ENCODE measurements at places on chromosomes 12 and 14.

DNA sequence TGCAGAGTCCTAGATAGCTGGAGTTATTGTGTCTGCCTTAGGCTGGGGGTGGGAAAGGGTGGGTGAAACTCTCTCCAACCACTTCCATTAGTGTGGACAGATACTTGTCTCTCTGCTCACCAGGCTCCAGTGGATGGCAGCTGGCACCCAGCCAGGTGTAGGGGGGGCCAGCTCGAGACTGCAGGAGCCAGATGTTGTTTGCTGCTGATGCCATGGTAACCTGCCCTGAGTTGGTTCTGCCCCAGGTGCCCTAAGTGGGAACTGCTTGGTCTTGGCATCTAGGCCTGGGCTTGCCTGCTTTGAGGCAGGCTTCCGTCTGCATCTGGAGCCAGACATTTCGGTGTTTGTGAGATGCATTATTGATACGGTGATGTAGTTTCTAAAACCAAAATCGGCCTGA lies 82.2 kb downstream of the ADCK1 start:
- no peaks in the 10 kb centered on the region for H3K4me1 ChIP-seq
- no peaks in the 10 kb centered on the region for H3K36me3 ChIP-seq

GRCh38 chr12:131164096-131164872 lies 210.6 kb downstream of the ADGRD1 start:
- no peak overlapping the region for H3K4me3 ChIP-seq
- DNase-seq = peak; percentile 10
- H3K27ac ChIP-seq = no peak overlapping the region
- no peaks in the 10 kb centered on the region for H3K36me3 ChIP-seq
- H3K27me3 ChIP-seq = peaks cover 6% of the 10 kb centered on the region

DNA sequence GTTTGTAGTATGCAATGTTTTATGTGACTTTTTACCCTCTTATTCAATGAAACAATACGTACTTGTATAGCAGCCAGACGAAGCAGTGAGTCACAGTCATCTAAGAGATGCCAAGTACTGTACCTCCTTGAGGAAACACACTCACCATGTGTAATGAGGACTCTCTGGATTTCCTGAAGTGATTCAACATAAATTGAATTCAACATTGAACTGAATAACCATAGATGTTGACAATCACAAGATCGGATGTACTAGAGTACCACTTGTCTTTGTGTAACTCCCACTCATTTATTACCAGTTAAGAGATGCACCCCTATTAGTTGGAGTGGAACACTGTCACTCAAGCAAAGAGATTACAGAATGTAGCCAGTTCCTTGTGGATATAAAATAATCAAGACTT lies 175.2 kb upstream of the HMGA2 start:
- H3K4me1 ChIP-seq = peaks cover 30% of the 10 kb centered on the region
- no peaks in the 10 kb centered on the region for H3K36me3 ChIP-seq
- peak; percentile 98 for DNase-seq
- no peaks in the 10 kb centered on the region for H3K27me3 ChIP-seq
- peak overlapping the region; percentile 100 for H3K27ac ChIP-seq
- no peak overlapping the region for H3K4me3 ChIP-seq

- H3K4me3 ChIP-seq = no peak overlapping the region
- no peak for DNase-seq
- H3K27me3 ChIP-seq = no peaks in the 10 kb centered on the region
- H3K4me1 ChIP-seq = no peaks in the 10 kb centered on the region
These were observed 108.9 kb downstream of the TRAFD1 start for GRCh38 chr12:112234303-112234702.

GRCh38 chr12:93603762-93604161 lies 31.3 kb downstream of the SOCS2 start:
- no peak overlapping the region for H3K4me3 ChIP-seq
- DNase-seq = no peak
- H3K27me3 ChIP-seq = no peaks in the 10 kb centered on the region
- no peak overlapping the region for H3K27ac ChIP-seq
- H3K4me1 ChIP-seq = no peaks in the 10 kb centered on the region

GRCh38 chr12:68374307-68374982 lies 42.3 kb upstream of the MDM1 start:
- DNase-seq = no peak
- H3K4me3 ChIP-seq = no peak overlapping the region
- H3K36me3 ChIP-seq = no peaks in the 10 kb centered on the region
- H3K4me1 ChIP-seq = no peaks in the 10 kb centered on the region
- peaks cover 5% of the 10 kb centered on the region for H3K27me3 ChIP-seq

GRCh38 chr12:83265808-83266207 lies 579.1 kb downstream of the TMTC2 start:
- no peak overlapping the region for H3K27ac ChIP-seq
- H3K4me3 ChIP-seq = no peak overlapping the region
- no peaks in the 10 kb centered on the region for H3K4me1 ChIP-seq

DNA sequence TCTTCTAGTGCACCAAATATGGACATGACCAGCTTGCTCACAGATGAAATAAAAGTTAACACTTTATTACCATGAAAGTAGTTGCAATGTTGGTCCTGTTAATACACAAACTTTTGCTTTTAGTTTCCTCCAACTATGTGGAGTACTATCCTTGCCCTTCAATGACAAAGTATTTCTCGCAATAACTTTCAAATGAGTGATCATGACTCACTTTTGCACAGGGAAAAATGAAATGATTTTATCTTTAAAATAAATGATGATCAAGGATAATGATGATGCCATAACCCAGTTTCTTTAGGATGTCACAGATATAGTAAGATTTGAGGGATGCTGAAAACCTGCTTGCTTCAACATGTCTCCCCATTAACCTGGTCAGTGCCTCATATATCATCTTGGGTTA lies 254.0 kb upstream of the KITLG start:
- no peak overlapping the region for H3K4me3 ChIP-seq
- no peak for DNase-seq
- peaks cover 5% of the 10 kb centered on the region for H3K36me3 ChIP-seq
- no peak overlapping the region for H3K27ac ChIP-seq

DNA sequence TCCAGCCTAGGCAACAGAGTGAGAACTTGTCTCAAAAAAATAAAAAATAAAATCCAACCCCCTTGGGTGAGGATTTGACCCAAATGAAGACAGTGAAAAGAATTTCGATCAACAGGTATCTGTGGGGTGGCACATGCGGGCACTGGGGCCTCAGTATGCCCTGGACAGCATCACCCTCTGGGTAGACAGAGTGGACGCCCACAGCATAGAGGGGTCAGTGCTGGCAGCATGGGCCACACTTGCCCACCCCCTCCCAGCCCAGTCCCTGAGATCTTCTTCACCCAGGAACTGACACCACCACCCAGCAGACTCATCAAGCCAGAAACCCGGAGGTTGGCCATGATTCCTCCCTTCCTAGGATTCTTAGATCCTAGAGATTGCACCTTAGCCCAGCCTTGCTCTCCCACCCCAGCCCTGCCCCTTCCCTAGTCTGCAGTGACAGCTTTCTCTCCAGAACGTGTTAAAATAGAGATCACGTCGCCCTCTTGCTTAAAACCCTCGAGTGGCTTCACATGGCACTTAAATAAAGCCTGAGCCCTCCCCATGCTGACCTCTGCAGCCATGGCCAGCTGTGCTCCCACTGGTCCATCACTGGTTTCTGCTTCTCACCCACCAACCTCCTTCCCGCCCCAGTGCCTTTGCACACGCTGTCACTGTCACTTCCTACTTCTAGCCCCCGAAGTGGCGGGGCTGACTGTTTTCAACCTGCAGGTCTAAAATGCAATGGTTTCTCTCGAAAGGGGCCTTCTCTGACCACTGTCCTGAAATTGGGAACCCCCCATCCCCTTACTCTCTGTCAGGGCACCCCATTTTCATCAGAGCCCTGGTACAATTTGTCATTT lies 26.2 kb upstream of the DYNC1H1 start:
- no peaks in the 10 kb centered on the region for H3K36me3 ChIP-seq
- H3K4me3 ChIP-seq = no peak overlapping the region
- no peaks in the 10 kb centered on the region for H3K4me1 ChIP-seq
- H3K27me3 ChIP-seq = peaks cover 10% of the 10 kb centered on the region

- DNase-seq = no peak
- H3K36me3 ChIP-seq = no peaks in the 10 kb centered on the region
- H3K4me3 ChIP-seq = no peak overlapping the region
These were observed 185.1 kb downstream of the CHST11 start for GRCh38 chr12:104641862-104642261.

- DNase-seq = no peak
- no peaks in the 10 kb centered on the region for H3K36me3 ChIP-seq
- H3K4me3 ChIP-seq = peak overlapping the region; percentile 63
- H3K27ac ChIP-seq = no peak overlapping the region
- peaks cover 10% of the 10 kb centered on the region for H3K4me1 ChIP-seq
These were observed 15.3 kb downstream of the RNASE2 start for GRCh38 chr14:20970647-20970982.

- DNase-seq = no peak
- no peaks in the 10 kb centered on the region for H3K27me3 ChIP-seq
- H3K4me1 ChIP-seq = peaks cover 10% of the 10 kb centered on the region
- no peak overlapping the region for H3K4me3 ChIP-seq
These were observed 362.2 kb upstream of the DDHD1 start for GRCh38 chr14:53515276-53515675.

GRCh38 chr14:76375947-76376404 lies at the start of gene ESRRB:
Gene ESRRB (plus strand): TSS chr14:76376137. CDS start chr14:76376402, 265 bp downstream.
- no peaks in the 10 kb centered on the region for H3K36me3 ChIP-seq
- H3K27me3 ChIP-seq = peaks cover 24% of the 10 kb centered on the region
- no peak within 1 kb of the TSS for H3K27ac ChIP-seq
- H3K4me1 ChIP-seq = peaks cover 26% of the 10 kb centered on the region
- H3K4me3 ChIP-seq = peak within 1 kb of the TSS; percentile 66

DNA sequence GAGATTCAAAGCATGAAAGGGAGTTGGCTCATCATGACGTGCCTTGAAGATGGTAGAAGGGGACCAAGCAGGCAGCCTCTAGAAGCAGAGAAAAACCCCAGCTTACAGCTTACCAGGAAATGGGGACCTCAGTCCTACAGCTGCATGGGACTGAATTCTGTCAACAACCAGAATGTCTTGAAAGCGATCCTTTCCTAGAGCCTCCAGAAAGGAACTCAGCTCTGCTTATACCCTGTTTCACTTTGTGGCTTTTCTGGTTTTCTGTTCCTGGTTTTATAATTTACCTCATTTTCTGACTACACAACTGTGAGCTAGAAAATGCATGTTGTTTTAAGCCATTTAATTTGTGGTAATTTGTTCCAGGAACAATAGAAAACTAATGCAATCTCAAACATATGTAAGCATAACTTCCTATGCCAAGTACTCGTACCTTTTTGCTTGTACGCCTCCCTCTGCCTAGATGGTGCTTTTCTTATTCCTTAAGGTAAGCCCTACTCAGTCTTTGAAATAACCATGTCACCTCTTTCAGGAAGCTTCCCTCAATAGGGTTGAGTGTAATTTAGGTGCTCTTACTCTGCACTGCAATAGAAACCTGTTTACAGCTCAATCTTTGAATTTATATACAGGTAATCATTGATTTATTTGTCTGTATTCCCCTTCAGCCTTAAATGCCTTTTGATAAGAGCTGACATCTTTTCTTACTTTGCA lies 348.8 kb downstream of the TMEM117 start:
- H3K27ac ChIP-seq = no peak overlapping the region
- no peaks in the 10 kb centered on the region for H3K4me1 ChIP-seq
- no peak overlapping the region for H3K4me3 ChIP-seq
- no peak for DNase-seq

- H3K27ac ChIP-seq = no peak overlapping the region
- no peaks in the 10 kb centered on the region for H3K4me1 ChIP-seq
- H3K4me3 ChIP-seq = no peak overlapping the region
- no peaks in the 10 kb centered on the region for H3K27me3 ChIP-seq
These were observed 520.7 kb downstream of the SOX5 start for GRCh38 chr12:23428758-23429157.

- H3K27ac ChIP-seq = no peak overlapping the region
- H3K4me1 ChIP-seq = no peaks in the 10 kb centered on the region
- DNase-seq = no peak
- H3K27me3 ChIP-seq = no peaks in the 10 kb centered on the region
These were observed 6.4 kb upstream of the CCDC175 start for GRCh38 chr14:59582845-59583509.

GRCh38 chr12:52872644-52873389 lies 24.0 kb upstream of the KRT78 start:
- H3K4me1 ChIP-seq = peaks cover 82% of the 10 kb centered on the region
- H3K27me3 ChIP-seq = no peaks in the 10 kb centered on the region
- no peak for DNase-seq
- no peaks in the 10 kb centered on the region for H3K36me3 ChIP-seq

- no peaks in the 10 kb centered on the region for H3K4me1 ChIP-seq
- H3K36me3 ChIP-seq = no peaks in the 10 kb centered on the region
- no peak overlapping the region for H3K27ac ChIP-seq
- H3K27me3 ChIP-seq = no peaks in the 10 kb centered on the region
These were observed 7.8 kb upstream of the KRT74 start for GRCh38 chr12:52581481-52581880.

GRCh38 chr12:115109863-115110262 lies 425.9 kb upstream of the TBX3 start:
- peaks cover 4% of the 10 kb centered on the region for H3K27me3 ChIP-seq
- H3K27ac ChIP-seq = no peak overlapping the region
- H3K4me3 ChIP-seq = no peak overlapping the region
- H3K4me1 ChIP-seq = no peaks in the 10 kb centered on the region
- no peak for DNase-seq

- peaks cover 15% of the 10 kb centered on the region for H3K4me1 ChIP-seq
- H3K27me3 ChIP-seq = no peaks in the 10 kb centered on the region
- peak; percentile 72 for DNase-seq
- no peak overlapping the region for H3K4me3 ChIP-seq
- H3K27ac ChIP-seq = no peak overlapping the region
These were observed 7.9 kb downstream of the TRIM9 start for GRCh38 chr14:51087031-51087441.

DNA sequence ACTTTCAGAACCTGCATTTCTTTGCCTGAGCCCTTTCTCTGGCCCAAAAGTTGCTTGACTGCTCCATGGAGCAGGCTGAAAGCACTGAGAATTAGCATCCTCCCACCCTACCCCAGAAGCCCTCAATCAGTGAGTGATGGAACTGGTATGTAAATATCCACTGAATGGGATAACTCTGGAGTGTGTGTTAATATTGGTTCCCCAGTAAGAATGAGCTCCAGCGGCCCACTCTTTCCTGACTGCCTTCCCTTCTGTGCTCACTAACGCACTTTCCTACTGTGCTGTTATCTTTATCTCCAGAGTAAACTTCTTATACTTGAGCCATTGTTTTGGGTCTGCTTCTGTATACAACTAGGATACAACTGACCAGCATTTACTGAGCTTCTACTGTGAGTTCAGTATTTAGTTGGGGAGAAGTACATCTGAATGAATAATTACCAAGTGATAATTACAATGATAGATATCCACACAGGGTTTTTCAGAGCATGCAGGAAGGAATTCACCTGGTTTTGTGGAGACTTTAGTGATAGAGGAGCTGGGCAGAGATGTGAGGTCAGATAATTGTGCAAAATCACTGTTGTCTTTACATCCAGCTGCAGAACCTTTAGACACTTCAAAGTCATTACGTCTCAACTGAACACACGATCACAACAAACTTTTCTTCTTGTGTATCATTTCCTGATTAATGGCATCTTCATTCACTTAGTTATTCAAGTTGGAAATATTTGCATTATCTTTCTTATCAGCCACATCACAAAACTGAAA lies 149.2 kb upstream of the BTG1 start:
- H3K27ac ChIP-seq = no peak overlapping the region
- no peak for DNase-seq
- H3K4me3 ChIP-seq = no peak overlapping the region

All from HCT116 (cell line).